ENCODE measurements at places on chromosomes 5 and 9. TPM values are rescaled to one million over a fixed set of nuclear protein-coding genes. Genes with fewer than 3 reads are reported as not detected.

The RAD50 gene
- total RNA-seq, result 16.0 TPM

The SLC25A2 gene
- not detected for total RNA-seq

The SPARC gene
- 1,962 TPM for total RNA-seq

The SLC36A3 gene
- total RNA-seq, result not detected
